Posterior vena cava (tissue), 2 donors: ENCODE measurements at places on chromosomes 16 and 17.

GRCh38 chr17:48002266-48002915, 31.5 kb downstream of the CDK5RAP3 start:
- DNase-seq: peak; percentile 0

DNA sequence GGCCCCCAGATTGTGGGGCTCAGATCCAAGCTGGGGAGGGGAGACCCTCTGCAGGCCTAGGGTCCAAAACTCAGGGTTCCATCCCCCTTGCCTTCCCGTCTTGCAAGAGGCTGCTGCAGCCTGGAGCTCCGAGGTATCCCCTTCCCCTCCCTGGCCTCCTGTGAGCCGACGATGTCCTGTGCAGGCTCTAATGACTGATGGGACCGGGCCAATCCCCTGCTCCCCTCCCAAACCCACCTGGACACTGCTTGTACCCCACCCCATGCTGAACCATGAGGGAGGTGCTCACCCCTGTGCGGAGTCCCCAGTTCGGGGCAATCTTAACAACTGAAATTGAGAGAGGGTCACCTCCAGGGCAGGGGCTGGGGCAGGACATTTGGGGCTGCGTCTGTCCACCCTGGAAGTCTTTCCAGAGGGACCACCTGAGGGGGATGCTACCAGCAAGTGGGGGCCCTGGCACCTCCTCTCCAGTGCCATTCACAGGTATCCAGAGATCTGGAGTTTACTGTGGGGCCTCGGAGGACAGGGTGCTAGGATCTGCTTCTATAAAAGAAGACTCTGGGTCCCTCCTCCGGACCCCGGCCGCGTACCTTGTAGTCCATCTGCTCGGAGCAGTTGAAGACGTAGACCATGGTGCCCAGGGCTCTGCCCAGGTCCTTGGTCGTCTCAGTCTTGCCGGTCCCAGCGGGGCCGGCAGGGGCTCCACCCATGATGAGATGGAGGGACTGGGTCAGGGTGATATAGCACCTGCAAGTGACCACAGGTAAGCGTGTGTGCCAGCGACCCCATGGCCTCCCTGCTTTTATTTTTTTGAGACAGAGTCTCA, 77.3 kb downstream of the DNAH17 start:
- DNase-seq: no peak

DNA sequence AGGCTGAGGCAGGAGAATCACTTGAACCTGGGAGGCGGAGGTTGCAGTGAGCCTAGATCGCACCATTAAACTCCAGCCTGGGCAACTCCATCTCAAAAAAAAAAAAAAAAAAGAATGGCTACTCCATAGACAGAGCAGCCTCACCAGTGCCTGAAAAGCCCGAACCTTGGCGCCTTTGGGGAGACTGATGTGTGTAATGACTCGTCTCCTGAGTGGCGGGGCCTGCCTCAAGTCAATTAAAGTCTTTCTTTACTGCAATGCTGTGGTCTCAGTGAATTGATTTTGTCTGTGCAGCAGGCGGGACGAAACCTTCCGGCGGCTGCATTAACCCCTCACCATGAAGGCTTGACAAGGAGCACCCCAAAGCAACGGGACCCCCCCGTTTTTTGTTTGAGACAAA, 3.5 kb upstream of the UQCC4 start:
- DNase-seq: no peak

- DNase-seq: no peak
Observed at GRCh38 chr17:44338702-44339101, 6.4 kb upstream of the GRN start.

GRCh38 chr17:51128076-51128475, 7.4 kb upstream of the SPAG9 start:
- no peak for DNase-seq

GRCh38 chr17:78995022-78995760, 14.4 kb downstream of the CANT1 start:
- peak; percentile 76 for DNase-seq

DNA sequence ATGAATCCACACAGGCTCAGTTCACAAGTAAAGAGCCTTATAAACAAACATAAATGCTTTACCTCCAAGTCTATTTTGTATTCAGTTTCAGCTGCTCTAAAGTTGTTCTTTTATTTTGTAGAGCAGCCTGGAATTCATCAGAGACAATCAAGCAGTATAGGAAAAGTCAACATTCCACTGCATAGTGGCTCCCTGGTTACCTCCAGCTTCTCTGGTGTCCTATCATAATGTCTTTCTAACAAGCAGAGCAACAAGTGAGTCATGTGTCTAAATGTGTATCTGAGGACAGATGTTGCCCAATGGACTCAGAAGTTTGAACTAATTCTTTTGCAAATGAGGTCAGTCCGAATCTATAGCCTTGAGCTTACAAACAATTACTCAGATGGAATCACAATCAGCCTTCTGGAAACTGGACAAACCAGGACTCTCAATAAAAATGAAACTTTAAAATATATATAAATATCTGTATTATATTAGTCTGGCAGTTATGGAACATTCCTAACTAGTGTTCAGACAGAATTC, 292.0 kb upstream of the TOM1L1 start:
- DNase-seq: no peak

- no peak for DNase-seq
Observed at GRCh38 chr17:35730400-35731005, 936 bp upstream of the RASL10B start.

DNA sequence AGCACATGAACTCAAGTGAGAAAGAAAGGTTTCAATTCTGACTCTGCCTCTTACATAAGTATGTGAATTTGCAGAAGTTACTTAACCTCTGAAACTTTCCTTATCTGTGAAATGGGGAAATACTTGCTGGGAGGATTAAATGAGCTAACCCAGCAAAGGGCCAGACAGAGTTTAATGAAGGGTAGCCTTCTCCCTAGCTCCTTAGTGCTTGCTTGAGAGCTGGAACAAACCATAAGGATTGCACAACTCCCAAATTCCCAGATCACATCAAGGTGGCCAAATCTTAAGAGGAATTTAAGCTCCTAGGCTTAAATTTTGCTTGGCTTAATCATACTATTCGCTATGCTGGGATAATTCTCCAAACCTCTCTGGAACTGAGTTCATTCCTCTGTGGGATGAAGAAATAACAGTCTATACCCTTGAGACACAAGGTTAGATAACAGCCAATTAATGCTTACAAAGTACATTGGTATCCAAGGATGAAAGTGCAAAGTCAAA, 11.8 kb upstream of the WSB1 start:
- DNase-seq: no peak

- DNase-seq: no peak
Observed at GRCh38 chr17:50613007-50613992, 21.4 kb upstream of the ABCC3 start.
